ENCODE measurements at places on chromosomes 12 and 14. TPM values are rescaled to one million over a fixed set of nuclear protein-coding genes. Genes with fewer than 3 reads are reported as not detected.

TCL1A gene
- not detected for total RNA-seq

PTPRO gene
- under 0.01 TPM for total RNA-seq

SLC25A47 gene
- total RNA-seq = not detected

TOX4 gene
- 26.4 TPM for total RNA-seq

CFAP251 gene
- total RNA-seq = 6.8 TPM

NELL2 gene
- not detected for total RNA-seq

DCN gene
- total RNA-seq = 125 TPM

CISTR gene
- total RNA-seq = not detected

ASPG gene
- not detected for total RNA-seq

DHRS1 gene
- 8.7 TPM for total RNA-seq

PIK3C2G gene
- total RNA-seq = not detected

PZP gene
- total RNA-seq = not detected

BTG1 gene
- total RNA-seq = 4.8 TPM

NOS1 gene
- total RNA-seq = not detected

XRCC3 gene
- 11.7 TPM for total RNA-seq

FAM234B gene
- 10.8 TPM for total RNA-seq

IAPP gene
- total RNA-seq = not detected

ISM2 gene
- total RNA-seq = under 0.01 TPM

ALDH6A1 gene
- total RNA-seq = 16.0 TPM

USP44 gene
- total RNA-seq = 5.2 TPM

KITLG gene
- total RNA-seq = 13.8 TPM

GMPR2 gene
- 76.7 TPM for total RNA-seq

CRIP1 gene
- total RNA-seq = 2.6 TPM

PKP2 gene
- 9.5 TPM for total RNA-seq
